Suppressor macrophage (primary cell): ENCODE measurements at places on chromosomes 7 and 10.

GRCh38 chr7:37826825-37827224 is 21.6 kb upstream of the NME8 start:
- DNase-seq: no peak

GRCh38 chr10:3658766-3659165 is 126.2 kb downstream of the KLF6 start:
- DNase-seq: no peak

DNA sequence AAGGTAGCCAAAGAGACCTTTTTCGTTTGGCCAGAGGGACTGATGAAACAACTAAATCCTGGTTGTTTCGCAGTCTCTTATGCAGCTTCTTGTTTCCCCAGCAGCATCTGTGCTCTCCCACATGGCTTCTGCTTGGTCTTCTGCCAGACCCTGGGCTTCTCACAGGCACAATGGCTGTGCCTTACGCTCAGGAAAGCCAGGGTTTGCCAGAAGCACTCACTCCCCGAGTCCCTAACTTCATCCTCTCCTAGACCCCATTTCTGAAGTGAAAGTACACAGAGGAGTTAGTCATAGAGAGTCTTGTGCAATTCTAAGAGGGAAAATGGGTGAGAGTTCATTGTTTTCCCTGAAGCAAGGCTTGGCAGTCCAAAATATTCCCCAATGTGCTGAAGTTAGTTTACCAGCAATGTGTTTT is 121.7 kb downstream of the EVX1 start:
- DNase-seq: peak; percentile 51

- DNase-seq: no peak
These were observed 368.6 kb downstream of the REEP3 start for GRCh38 chr10:63889803-63890202.

DNA sequence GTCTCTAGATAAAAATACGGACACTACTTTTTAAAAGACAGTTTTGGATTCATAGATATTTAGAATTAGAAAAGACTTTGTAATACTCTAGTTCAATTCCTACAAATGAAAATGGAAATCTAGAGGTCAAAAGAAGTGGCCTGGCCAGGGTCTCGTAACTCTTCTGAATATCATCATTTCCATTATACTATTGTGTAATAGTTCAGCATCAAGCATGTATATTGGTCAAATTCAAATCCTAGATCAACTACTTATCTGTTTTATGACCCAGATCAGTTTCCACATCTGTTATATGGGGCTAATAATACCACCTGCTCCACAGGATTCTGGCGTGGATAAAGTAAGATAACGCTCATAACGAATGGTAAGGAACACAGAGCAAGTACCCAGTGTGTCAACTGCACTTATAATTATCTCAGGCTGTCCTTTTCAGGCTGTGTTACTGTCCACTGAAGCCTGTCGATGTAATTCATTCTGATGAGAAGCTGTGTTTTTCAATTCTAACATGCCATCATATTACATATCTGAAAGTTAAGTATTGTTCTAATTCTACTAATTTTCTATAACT is 54.3 kb downstream of the ARHGAP21 start:
- DNase-seq: no peak

DNA sequence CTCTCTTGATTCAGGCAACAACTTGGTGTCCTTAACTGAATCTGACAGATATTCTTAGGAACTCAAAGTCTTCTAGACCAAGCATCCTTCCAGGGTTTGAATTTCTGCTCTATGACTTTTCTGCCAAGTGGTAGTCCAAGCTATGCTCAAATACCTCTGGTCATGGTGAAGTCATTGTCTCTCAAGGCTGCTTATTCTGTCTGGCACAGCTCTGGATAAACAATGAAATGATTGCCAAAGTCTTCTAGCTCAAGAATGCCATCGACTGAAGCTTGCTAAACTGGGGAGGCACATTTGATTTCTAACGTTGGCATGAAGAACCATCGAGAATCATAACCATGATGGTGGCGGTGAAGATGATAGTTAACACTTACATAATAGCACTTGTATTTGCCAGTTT is 116.2 kb upstream of the MKX start:
- DNase-seq: no peak

- no peak for DNase-seq
These were observed 219.9 kb downstream of the FGFR2 start for GRCh38 chr10:121378251-121378801.
